ENCODE measurements at places on chromosomes 16 and 17.

GRCh38 chr16:89700649-89701424, 668 bp downstream of the SPATA2L start:
- no peak for DNase-seq

GRCh38 chr17:35498448-35499178, 38.9 kb downstream of the SLFN12L start:
- DNase-seq = no peak

GRCh38 chr16:50908468-50908867, 166.6 kb downstream of the CYLD start:
- DNase-seq = no peak

DNA sequence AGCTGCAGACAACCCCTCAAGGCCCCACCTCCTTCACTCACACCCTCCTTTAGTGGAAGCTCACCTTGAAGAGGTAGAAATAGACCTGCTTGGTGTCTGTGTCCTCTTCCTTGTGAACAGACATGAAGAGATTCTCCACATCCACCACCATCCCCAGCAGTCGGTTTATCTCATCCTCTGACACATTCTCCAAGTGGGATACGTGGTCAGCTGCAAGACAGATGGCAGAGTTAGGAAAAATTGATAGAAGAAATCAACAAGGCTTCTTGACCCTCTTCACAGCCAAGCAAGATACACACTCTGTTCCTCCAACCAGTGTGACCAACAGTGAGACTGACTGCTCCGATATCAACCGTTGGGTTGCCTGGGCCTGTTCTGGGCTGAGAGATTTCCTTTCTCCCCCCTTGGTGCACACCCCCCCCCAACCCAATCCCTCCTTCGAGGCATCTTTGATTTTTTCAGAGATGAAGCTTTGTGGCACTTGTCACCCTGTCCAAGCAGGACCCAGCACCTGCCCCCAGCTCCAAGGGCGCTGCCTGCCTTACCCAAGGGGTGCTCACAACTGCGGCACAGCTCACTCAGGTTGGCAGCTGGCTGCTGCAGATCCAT, 902 bp downstream of the KAT2A start:
- no peak for DNase-seq

GRCh38 chr17:47276444-47276843, 22.8 kb downstream of the ITGB3 start:
- DNase-seq = no peak

- no peak for DNase-seq
Observed at GRCh38 chr17:6681671-6682070, 30.1 kb downstream of the C17orf100 start.

GRCh38 chr16:66950437-66950836, 10.6 kb upstream of the CES3 start:
- no peak for DNase-seq
